ENCODE measurements at places on chromosomes 3 and 15. TPM values are rescaled to one million over a fixed set of nuclear protein-coding genes. Genes with fewer than 3 reads are reported as not detected.

The RBM6 gene
- total RNA-seq = 30.5 TPM

The CMTM8 gene
- total RNA-seq = 9.8 TPM

The CCR9 gene
- total RNA-seq = 0.03 TPM

The EOMES gene
- total RNA-seq = 0.63 TPM

The C3orf22 gene
- not detected for total RNA-seq

The PPIB gene
- 764 TPM for total RNA-seq

The PDIA3 gene
- 365 TPM for total RNA-seq

The GPR62 gene
- total RNA-seq = not detected

The FSD2 gene
- total RNA-seq = not detected

The RGMA gene
- total RNA-seq = 0.31 TPM

The ZNF80 gene
- total RNA-seq = not detected

The GP9 gene
- total RNA-seq = not detected

The ARNT2 gene
- total RNA-seq = 16.5 TPM

The DPPA2 gene
- total RNA-seq = not detected

The DAZL gene
- total RNA-seq = not detected

The GOLGA6A gene
- 0.12 TPM for total RNA-seq

The ZNF35 gene
- total RNA-seq = 6.4 TPM

The ASB14 gene
- total RNA-seq = not detected

The GOLGA6L7 gene
- total RNA-seq = not detected

The CSTA gene
- 0.75 TPM for total RNA-seq

The TNNC1 gene
- 1.2 TPM for total RNA-seq

The GHSR gene
- total RNA-seq = not detected

The PRR20G gene
- 1.1 TPM for total RNA-seq

The DZIP3 gene
- 4.1 TPM for total RNA-seq

The BAHD1 gene
- 11.7 TPM for total RNA-seq

The PDZRN3 gene
- total RNA-seq = not detected

The SENP8 gene
- total RNA-seq = 2.5 TPM

The UROC1 gene
- total RNA-seq = not detected

The CHDH gene
- 3.1 TPM for total RNA-seq

The MYNN gene
- total RNA-seq = 8.7 TPM

The P2RY14 gene
- total RNA-seq = not detected

The CIB2 gene
- 28.0 TPM for total RNA-seq

The SLC24A5 gene
- not detected for total RNA-seq

The SLC15A2 gene
- total RNA-seq = 0.33 TPM

The DCBLD2 gene
- total RNA-seq = 258 TPM

The GOLGA8N gene
- total RNA-seq = 1.3 TPM

The EIF5A2 gene
- 10.8 TPM for total RNA-seq

The MUC4 gene
- 0.02 TPM for total RNA-seq

All from A549 treated with Hydrocortisone at 1 μM for 4 hours (cell line).